ENCODE measurements at places on chromosomes 16 and 17.
A peak's percentile ranks its signal among the peaks of the same experiment; 100 is the strongest.

DNA sequence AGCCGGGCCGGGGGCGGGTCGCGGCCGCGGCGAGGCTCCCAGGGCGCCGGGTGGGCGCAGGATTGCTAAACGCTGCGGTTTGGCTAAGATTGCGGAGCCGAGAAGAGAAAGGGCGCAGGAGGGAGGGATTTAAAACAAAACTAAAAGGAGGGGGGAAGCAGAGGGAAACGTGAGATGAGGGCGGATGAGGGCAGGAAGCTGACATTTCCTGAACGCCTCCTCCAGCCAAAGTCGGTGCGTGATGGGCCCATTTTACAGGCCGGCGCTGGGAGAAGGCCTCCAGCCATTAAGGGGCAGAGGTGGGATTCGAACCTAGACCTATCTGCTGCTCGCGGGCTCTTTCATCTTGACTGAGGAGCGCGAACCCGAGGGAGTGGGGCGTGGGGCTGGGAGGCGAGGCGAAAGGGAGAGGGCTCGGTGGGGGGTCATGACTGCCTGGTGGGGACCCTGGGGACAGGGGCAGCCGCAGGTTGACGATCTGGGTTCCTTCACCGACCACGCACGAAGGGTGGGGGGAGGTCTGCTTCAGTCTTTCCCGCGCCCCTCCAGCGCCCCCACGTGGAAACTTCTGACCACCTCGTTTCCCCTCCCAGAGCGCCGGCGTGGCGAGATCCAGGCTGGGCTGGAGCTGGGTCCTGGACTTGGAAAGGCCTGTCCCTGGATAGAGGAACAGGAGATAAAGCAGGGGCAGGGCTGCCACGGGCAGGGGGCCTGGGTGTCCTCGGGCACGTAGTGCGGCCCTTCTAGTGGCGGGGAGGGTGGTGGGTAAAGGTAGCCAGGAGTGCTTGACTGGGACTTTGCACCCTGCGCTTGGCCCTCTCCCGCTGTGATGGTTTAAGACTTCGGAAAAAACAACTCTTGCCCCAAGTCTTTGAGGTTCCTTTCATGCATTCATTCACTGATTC is 3.8 kb upstream of the TAC4 start:
- peak; percentile 52 for DNase-seq

- DNase-seq = no peak
Measured at GRCh38 chr17:76174037-76174436, 33.0 kb upstream of the FOXJ1 start.

DNA sequence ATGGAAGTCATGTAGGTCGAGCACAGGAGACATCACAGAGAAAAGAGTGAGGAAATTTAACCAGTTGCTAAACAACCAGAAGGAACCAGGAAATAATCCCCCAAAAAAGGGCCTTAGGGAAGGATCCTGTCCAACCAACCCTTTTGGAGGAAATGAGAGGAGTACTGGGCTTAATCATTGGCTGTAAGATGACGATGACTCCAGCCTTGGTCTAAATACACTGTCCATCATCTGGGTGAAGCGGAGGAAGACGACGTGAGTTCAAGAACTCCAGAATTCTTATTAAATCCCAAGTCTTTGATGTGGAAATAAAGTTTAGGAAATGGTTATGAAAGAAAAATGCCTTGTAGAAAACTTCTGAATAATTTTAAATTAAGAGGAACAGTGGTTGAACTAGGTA is 11.5 kb upstream of the ALOX15 start:
- no peak for DNase-seq

- DNase-seq = no peak
Measured at GRCh38 chr17:1060991-1061390, 64.1 kb downstream of the TIMM22 start.

GRCh38 chr17:33871720-33872540 is 383.2 kb upstream of the CCL2 start:
- DNase-seq = no peak

DNA sequence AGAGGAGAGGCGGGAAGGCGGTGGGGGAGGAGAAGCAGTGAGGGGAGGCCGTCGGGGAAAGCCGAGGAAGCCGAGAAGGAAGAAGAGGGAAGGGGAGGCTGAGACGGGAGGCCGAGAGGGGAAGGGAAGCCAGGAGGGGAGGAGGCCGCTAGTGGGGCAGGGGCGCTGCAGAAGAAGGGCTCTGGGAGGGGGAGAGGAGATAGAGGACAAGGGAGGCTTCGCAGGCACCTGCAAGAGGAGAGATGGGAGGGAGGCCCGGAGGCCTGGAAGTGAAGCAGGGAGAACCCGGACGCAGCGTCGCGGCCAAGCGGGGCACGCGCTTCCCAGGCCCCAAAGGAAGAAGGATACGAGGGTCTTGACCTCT is 2.3 kb downstream of the C17orf58 start:
- DNase-seq = no peak

- DNase-seq = no peak
Measured at GRCh38 chr16:53369921-53370320, 64.3 kb upstream of the RBL2 start.

DNA sequence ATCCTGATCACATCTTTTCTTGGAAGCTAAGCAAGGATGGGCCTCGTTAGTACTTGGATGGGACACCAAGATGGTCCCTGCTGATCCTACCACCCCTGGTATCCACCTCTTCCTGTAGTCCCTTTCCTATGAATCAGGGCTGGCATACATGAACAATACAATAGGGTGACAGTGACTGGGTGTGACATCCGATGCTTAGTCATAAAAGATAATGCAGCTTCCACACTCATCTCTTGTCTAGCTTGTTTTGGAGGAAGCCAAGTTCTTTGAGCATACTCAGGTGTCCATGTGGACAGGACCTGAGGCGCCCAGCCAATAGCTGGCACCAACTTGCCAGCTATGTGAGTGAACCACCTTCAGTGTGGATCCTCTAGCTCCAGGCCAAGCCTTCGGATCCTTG is 62.5 kb upstream of the NFAT5 start:
- no peak for DNase-seq

DNA sequence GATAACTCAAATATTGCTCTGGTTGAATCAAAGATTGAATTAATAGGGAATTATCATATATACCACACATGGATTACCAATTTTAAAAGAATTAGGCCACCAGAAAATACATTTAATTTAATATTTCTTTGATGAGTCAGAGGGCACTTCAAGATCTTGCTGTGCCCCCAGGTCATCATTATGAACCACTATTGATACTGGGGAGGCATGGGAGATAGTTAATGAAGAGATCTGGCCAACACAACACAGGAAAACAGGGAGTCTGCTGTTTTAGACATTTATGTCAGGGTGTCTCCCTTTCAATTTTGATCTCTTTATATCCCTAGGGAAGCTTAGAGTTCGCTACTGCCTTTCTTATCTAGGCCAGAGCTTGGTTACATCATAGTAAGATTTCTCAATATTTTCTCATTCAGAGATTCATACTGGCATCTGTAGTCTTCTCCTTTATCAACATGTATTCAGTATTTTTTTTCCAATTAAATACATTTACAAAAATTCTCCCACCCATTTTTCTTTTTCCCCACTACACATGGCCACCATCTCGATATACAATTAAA is 158.3 kb upstream of the ZFHX3 start:
- no peak for DNase-seq

GRCh38 chr17:78450696-78451345 is 72.4 kb downstream of the PGS1 start:
- no peak for DNase-seq

- DNase-seq = no peak
Measured at GRCh38 chr17:49787884-49788477, 500 bp upstream of the KAT7 start.

GRCh38 chr17:29848737-29849136 is 81.3 kb downstream of the SSH2 start:
- DNase-seq = no peak

DNA sequence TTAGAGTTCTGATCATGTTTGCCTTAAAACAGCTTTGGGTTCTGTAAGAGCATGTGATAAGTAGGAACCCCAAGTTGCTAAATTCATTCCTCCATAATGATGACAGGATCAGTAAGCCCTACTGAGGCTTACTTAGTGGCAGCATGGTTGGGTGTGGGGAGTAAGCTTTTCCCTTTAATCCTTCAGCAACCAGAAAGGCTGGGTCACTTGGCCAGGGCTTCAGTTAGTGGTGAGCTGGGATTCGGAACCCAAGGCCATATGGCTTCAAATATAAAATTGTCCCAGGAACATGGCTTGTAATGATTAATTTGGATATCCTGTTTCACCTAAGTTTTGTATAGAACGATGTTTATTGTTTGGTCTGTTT is 850 bp downstream of the GINS3 start:
- DNase-seq = no peak

DNA sequence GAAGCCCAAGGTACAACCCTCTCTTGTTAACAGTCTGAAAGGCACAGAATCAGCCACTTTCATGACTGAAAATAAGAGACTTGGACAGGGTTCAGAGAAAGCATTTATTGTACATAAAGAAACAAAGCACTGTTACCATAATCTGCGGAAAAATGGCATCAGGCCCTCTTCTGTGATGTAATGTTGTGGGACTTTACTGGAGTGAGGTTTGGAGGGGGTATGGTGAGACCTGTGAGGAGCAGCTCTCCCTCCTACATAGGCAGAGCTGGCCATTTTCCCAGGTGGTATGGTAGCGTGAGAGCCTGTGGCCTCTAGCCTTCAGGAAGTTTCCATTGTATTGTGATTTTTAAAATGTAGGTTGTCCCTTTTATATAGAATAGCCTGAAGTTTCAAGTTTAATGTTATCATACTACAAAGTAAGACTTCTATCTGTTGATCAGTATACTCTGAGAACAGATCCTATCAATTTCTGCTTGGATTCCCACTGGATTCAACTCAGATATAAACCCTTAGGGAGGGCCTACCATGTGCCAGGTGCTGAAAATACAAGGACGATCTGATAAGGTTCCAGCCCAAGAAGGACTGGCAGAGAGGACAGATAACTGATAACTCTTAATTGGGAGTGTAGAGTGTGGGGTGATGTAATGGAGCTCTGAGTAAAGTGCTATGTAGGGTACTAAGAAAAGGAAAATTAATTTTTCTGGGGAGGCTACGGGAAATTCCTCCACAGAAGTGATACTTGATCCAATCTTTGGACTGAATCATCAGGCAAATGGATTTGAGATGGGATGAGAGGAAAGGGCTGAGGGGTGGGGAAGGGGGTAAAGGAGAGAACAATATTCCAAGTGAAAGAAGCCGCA is 4.1 kb upstream of the YPEL2 start:
- DNase-seq = no peak

DNA sequence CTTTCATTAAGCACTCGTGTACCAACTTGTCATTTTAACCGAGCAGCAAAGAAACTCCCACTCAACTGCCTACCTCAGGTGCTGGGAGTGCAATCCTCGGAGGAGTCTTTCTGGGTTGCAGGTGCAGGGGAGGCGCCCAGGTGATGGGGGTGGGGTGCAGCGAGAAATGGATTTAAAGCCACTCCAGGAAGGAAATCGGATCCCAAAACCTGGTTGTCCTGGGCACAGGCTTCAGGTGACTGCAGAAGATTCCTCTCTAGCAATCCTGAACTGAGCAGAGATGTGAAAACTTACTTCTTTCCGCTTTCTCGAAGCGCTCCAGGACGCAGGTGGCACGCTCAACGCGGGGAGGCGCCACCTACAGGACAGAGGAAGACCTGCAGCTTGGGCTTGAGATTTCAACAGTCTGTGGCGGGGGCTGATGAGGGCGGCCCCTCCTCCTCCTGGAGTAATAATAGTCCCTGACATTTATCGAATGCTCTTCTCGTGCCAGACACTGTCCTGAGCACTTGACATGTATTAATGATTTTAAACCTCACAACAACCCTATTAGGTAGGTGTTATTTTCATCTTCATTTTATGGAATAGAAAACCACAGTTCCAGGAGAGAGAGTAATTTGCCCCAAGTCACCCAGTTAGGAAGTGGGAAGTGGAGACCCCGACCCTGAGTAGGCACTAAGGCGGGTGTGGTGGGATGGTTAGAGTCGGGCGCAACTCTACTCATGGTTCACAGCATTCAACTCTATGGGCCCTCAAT is 27.2 kb upstream of the SKAP1 start:
- DNase-seq = peak; percentile 51

- no peak for DNase-seq
Measured at GRCh38 chr17:40253565-40253964, 34.1 kb upstream of the CDC6 start.

DNA sequence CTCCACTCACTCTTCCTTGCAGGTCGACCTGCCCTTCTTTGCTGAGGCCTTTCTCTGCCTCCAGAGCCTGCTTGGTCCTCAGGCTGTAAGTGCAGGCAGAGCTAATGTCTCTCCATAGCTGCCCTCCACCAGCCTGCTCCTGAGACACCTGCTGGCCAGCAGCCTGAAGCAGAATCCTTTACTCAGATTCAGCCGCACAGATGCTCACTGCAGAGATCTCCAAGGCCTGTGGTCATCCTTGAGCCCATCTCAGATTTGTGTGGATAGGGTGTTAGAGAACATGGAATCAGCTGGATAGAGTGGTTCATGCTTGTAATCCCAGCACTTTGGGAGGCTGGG is 11.5 kb downstream of the DEXI start:
- no peak for DNase-seq

- no peak for DNase-seq
Measured at GRCh38 chr16:88489163-88489741, 36.2 kb downstream of the ZFPM1 start.

- no peak for DNase-seq
Measured at GRCh38 chr17:74240618-74241205, 27.3 kb downstream of the TTYH2 start.

DNA sequence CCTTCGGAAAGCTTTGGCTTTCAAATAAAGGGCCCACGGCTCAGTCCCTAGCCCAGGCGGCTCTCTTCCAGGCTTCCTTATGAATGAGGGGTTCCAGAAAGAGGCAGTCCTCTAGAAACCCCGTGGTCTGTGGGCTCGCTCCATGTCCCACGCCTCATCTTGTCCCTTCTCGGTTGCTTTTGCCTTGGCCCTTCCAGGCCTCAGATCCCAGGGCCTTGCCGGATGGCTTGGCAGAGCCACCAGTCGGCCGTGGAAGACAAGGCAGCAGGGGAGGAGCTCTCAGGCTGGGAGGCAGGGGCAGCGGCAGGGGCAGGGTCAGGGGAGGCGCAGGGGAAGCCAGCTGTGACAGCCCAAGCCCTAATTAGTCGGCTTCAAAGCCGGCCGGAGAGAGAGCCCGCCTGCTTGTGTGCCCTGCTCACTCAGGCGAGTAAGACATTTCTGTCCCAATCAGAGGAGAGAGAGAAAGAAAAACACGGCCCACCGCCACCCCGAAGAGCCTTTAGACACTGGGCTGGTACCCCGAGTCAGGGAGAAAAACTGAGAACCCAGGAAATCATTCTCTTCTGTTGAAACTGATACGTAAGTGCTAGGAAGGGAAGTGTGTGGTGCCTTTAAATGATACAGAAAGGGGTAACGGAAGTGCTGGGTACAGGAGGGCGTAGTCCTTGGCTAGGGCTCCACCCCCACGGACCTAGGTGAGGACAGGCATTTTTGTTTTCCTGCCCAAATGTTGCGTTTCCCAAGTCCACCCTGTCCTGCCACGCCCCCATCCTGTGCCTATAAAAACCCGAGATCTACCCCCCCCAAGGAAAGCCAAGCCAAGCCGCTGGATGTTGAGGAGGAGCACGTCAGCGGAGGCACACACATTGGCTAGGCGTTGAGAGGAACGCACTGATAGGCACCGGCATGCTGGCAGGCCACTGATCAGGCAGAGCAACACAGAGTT is 27.8 kb upstream of the MEIOC start:
- DNase-seq = no peak

- DNase-seq = no peak
Measured at GRCh38 chr17:72397687-72398086, 276.9 kb downstream of the SOX9 start.

- no peak for DNase-seq
Measured at GRCh38 chr17:17075125-17075781, 33.0 kb downstream of the MPRIP start.

- DNase-seq = no peak
Measured at GRCh38 chr16:61309386-61309785, 726.9 kb downstream of the CDH8 start.

- DNase-seq = no peak
Measured at GRCh38 chr17:6502871-6503509, 53.4 kb downstream of the PITPNM3 start.

Measured in stimulated activated CD4-positive, alpha-beta T cell treated with anti-CD3 and anti-CD28 coated beads, Interleukin-1b, Interleukin-23, amount 100 ng/mL, for 24 hours (primary cell).